HS-27A (cell line): ENCODE measurements at places on chromosomes 7 and 10.

DNA sequence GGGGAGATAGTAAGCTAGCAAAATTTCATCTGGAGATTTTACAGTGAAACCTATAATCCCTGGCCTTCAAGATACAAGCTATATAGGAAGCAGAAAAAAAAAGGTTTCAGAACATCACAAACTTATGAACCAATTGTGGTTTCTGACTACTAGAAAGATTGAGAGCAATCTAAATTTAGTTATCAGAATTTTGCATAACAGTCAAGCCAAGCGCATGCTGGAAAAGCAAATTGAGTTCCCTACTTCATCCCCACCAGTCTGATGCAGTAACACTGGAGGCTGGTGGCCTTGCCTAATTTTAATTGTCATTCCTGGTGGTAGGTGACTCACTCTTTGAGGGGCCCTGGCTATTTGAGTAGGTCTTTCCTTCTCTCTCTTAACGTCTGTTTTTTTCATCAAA, 46.3 kb upstream of the ELMO1 start:
- DNase-seq: no peak

DNA sequence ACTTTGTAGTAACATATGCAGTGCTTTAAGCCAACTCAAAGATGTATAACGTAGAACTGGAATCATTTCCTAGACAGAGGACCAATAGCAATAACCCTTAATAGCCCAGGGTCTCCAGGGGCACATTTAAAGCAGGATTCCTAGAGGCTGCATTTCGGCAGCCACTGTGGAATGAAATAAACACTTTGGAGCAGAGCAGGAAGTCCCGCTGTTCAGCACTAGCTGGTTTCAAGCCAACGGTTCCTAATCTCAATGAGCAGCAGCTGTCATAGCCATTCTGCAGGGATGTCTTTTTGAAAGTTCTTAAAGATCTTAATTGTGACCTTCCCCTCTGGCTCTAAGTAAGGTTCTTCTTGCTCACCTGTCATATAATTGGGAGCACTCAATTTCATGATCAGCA, 18.4 kb upstream of the MACROH2A2 start:
- DNase-seq: no peak

- no peak for DNase-seq
Observed at GRCh38 chr7:152866791-152867501, 107.4 kb downstream of the ACTR3B start.

- DNase-seq: no peak
Observed at GRCh38 chr7:107971613-107972012, 31.3 kb downstream of the LAMB1 start.

DNA sequence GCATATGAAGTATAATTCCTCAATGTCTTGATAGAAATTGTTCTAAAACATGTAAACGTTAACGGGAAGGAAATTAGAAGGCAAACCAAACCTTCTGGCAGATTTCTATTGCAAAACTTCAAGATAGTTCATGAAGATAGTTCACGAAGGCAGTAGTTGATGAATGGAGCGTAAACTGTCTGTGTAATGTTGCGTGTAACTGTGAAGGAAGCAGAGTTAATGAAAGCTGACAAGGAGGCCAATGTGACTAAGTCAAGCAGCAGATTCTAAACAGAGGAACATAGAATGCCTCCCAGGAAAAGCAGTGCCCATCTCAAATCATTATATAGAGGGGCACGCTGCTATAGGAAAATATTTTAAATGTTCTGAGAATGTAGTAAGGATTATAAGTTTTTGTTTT, 659.7 kb upstream of the IGFBP3 start:
- DNase-seq: no peak

DNA sequence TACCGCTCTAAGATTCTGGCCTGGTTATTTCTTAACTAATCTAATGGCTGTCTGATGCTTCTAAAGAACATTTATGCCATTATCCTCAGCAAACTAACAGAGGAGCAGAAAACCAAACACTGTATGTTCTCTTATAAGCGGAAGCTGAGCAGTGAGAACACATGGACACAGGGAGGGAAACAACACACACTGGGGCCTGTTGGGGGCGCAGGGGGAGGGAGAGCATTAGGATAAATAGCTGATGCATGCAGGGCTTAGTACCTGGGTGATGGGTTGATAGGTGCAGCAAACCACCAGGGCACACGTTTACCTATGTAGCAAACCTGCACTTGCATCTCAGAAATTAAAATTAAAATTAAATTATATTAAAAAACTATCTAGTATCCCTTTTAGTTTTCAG, 853.5 kb downstream of the GATA3 start:
- no peak for DNase-seq

- no peak for DNase-seq
Observed at GRCh38 chr7:32336726-32337125, 153.5 kb downstream of the LSM5 start.

GRCh38 chr10:28946479-28946878, 269.2 kb downstream of the BAMBI start:
- peak; percentile 31 for DNase-seq

DNA sequence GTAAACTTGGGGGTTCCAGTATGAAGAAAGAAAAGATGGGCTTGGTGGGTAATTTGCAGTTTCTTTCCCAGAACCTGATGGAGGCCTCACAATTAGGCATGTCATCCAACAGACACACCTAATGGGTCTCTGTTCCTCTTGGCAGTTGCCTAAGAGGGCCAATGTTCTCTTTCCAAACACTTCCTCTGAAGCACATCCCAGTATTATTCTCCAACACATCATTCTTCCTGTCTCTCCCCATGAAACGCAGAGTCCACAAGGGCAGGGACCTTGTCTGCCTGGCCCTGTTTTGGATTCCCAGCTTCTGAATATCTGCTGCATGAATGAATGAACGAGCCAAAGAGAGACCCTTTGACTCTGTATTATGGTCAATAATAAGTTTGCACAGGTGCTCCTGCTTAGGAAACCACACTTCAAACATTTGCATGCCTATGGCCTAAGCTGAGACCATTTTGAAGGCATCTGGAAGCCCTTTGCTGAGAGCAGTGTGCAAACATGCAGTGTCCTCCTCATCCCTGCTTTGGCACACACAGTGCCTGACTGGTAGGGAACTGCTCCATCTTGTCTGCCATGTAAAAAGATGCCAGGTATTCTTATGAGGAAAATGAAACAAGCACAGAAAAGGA, 100.9 kb upstream of the CHST15 start:
- no peak for DNase-seq

- DNase-seq: no peak
Observed at GRCh38 chr10:91164520-91165065, 55.9 kb upstream of the PCGF5 start.

GRCh38 chr7:153381275-153382040, 621.9 kb downstream of the ACTR3B start:
- no peak for DNase-seq

GRCh38 chr7:145797507-145797906, 319.1 kb upstream of the CNTNAP2 start:
- no peak for DNase-seq

- no peak for DNase-seq
Observed at GRCh38 chr7:89042940-89043339, 247.4 kb upstream of the TEX47 start.

- no peak for DNase-seq
Observed at GRCh38 chr7:40915071-40915470, 780.3 kb downstream of the SUGCT start.

- no peak for DNase-seq
Observed at GRCh38 chr7:69947998-69948397, 349.7 kb downstream of the AUTS2 start.

DNA sequence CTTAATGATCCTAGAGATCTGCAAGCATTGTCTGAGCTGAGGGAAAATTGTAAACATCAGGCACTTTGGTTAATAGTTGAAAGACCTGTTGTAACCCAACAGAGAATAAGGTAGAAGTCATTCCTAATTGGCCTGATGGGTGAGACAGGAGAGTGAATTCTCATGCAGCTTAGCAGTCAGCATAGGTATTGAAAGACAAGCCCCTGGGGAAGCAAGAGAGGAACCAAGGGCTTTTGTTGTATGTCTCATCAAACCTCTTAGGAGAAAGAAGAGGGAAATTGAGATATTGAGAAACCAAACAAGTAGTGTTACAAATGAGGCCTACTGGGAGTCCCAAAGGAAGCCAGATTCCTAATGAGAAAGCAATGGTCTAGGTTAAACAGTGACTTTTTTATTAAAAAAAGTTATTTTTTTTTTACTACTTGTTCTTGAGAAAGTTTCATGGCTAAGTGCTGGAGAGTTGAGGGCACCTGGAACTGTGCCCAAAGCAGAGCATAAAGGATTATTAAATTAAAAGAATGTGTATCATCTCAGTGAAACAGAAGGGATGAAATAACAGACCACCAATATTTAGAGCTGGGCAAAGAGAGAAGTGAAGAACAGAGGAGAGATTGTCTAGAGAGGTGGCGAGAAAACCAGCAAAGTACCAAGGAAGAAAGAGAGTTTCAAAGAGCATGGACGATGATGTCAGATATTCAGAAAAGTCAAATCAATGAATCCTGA, 168.9 kb downstream of the CDK14 start:
- DNase-seq: no peak

DNA sequence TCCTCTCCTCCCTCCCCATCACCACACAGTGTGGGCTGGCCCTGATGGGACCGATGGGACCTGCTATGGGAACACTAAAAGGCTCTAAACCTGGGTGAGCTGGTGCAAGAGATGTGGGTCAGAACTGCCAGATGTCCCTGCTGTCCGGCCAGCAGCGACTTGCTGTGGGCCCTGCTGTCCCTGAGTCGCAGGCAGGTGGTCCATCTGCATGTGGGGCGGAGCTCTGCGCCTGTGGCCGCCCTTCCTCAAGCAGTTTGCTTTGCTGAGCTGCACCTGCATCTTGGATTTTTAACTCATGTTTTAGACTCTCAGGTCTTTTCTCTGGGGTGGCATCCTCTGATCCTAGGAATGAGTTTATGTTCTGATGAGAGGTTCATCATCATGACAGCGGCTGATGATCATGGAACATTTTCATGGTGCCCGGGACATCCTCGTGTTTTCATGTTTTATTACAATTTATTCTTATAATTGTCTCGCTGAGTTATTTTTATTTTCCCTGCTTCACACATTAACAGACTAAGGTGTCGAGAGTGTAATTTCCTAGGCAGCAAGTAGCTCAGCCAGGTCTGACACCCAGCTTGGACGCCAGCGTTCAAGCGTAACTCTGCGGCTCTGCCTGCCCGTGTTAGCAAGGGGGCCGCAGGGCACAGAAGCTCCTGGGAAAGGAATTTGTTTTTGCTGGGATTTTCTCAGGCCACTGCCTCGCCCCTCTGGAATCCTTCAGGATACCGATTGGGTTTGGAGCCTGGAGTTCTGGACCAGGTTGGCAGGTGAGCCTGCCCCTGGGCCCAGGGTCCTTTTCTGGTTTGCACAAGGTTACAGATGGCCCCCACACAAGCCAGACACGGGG, 615.2 kb upstream of the FOXK1 start:
- DNase-seq: no peak

- no peak for DNase-seq
Observed at GRCh38 chr10:2619472-2619871, 447.9 kb upstream of the PFKP start.

- DNase-seq: no peak
Observed at GRCh38 chr10:49365675-49366415, 30.0 kb downstream of the DRGX start.

GRCh38 chr7:38367301-38367890, 94.0 kb upstream of the TARP start:
- DNase-seq: no peak

DNA sequence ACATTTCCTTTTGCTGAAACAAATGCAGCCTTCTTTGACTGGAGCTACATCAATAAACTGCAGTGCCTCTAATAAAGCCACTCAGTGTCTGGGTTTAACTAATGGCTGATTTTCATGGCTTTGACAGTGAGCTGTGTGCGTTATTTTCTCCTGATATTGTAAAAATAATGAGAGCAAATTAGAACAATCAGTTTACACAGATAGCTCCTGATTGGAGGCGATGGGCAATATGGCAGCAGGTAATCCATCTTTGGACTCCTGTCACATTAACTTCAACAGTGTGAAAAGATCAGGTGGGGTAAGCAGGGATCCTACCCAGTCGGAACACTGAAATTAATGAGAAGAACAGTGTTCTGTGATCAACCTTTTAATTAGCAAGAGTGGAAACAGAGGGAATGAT, 100.7 kb downstream of the POLL start:
- no peak for DNase-seq

DNA sequence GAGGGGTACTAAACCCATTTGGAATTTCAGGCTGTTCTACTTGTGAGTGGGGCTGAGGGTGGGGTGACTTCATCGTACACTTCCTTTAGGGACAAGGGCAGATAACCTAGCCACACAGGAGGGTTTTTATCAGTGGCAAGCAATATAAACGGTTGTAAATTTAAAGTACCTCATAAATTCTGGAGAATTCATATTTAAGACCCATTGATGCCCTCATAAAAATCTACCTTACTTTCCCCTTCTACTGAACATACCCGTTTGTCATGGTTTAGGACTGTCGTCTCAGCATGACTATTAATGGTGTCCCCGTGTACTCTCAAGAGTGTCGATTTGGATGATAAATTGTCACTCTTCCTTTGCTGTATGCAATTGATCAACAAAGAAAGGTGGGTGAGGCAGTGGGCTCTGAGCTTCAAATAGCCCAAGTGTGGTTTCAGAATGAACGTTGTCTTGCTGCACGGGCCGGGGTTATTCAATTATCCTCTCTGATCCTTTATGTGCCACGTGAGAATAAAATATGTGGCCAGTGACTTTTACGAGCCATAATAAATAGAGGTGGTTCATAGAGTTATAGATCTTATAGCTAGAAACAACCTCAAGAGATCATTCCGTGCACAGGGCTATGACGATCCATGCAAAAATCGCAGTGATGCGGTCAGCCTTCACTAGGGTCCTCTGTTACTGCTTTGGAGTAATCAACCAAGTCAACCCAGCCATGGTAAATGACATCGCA, 82.2 kb downstream of the FAM107B start:
- no peak for DNase-seq

DNA sequence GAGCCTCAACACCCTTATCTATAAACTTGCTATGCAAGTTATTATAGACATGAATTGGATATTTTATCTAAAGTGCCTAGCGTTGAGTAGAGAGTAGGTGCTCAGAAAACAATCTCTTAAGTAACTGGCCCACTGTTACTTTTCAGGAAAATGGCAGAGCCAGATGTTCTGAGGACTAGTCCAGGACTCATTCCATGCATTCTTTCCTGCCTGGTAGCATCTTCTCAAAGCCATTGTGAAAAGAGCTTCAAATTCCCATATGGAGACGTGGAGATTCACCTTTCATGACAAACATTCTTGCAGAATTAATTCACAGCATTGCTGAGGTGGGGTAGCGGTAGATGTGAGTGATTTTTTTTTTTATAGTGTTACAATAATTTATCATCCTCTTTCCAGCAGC, 35.9 kb upstream of the ITPRID1 start:
- no peak for DNase-seq

DNA sequence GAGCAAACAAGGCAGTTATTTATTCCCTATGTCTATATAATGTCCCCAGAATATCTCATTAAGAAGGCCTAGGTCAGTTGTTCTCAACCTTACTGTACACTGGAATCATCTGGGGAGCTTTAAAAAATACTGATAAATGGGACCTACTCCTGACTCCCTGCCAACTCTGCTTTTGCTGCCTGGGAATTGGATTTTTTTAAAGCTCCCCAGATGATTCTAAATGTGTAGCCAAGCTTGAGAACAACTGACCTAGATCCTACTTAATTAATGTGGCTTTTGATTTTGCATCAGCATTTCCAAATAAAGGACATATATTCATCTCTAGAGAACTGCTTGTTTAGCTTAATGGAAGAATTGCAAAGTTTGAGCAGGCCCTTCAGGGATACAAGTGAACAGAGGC, 91.7 kb upstream of the HPS1 start:
- no peak for DNase-seq

- no peak for DNase-seq
Observed at GRCh38 chr7:144776447-144776846, 59.4 kb downstream of the TPK1 start.
